ENCODE measurements at places on chromosomes 4 and X.

GRCh38 chr4:139902321-139903320 lies 237.0 kb downstream of the MGST2 start:
- no peak for DNase-seq

GRCh38 chr4:107391630-107392028 lies 328.4 kb downstream of the PAPSS1 start:
- no peak for DNase-seq

DNA sequence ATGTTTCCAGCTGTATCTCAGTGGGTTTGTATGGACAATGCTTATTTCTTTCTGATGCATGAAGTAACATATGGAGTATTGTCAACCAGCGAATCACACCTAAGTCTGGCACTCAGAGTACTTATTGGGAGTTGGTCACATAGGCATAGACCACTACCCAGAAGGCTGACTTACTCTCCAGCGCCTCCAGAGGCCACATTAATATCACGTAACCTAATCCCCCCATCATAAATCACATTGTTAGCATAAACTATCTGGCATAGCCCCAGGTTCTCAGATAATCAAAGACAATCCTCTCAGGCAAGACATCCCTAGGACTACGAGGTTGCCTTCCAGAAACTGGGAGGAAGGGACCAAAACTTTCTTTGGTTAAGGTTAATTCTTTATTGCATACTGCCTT lies 560.5 kb upstream of the PABPC4L start:
- DNase-seq, result no peak

- no peak for DNase-seq
Measured at GRCh38 chr4:14615671-14616070, 386.6 kb upstream of the CPEB2 start.

DNA sequence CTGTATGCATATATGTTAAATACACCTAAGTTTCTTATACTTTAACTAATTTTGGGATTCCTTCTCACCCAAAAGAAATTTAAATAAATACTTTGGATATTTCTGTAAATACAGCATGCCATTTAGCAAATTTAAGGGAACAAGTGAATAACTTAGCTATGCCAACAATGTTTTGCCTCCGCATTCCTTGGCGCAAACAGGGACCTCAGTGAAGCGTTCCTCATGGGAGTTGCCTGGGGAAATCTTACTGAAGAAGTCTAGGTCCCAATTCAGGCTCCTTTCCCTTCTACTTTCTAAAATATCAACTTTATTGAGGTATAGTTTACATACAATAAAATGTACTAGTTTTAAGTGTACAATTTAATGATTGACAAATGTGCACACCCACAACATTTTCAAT lies 25.0 kb downstream of the COL4A5 start:
- no peak for DNase-seq

DNA sequence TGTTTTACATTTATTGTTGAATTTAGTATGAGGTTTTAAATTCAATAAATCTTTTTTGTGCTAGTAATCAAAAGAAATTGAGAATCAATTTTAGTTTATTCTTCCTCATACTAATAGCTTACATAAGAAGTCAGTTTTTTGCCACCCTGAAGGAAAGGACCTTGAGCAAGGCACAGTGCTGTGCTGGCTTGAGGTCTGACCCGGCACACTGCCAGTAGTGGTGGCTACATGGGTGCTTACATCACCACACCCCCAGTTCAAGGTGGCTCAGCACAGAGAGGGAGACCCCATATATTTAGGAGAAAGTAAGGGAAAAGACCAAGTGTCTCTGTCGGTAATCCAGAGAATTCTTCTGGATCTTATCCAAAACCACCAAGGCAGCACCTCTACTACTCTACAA lies 86.0 kb upstream of the LANCL3 start:
- no peak for DNase-seq

- DNase-seq, result no peak
Measured at GRCh38 chr4:183858011-183858615, 47.0 kb upstream of the STOX2 start.

Measured in D721Med (cell line).